ENCODE measurements at places on chromosomes 4 and X.

GRCh38 chr4:7985891-7986441 lies 46.3 kb upstream of the AFAP1 start:
- DNase-seq: no peak

DNA sequence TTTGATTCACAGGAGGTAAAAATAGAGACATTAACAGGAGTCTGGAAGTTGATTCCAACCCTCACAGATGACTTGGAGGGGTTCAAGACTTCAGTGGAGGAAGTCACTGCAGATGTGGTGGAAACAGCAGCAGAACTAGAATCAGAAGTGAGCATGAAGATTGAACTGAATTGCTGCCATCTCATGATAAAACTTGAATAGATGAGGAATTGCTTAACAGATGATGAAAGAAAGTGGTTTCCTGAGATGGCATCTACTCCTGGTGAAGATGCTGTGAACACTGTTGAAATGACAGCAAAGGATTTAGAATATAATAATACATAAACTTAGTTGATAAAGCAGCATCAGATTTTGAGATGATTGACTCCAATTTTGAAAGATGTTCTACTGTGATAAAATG lies 76.5 kb downstream of the RELL1 start:
- no peak for DNase-seq

DNA sequence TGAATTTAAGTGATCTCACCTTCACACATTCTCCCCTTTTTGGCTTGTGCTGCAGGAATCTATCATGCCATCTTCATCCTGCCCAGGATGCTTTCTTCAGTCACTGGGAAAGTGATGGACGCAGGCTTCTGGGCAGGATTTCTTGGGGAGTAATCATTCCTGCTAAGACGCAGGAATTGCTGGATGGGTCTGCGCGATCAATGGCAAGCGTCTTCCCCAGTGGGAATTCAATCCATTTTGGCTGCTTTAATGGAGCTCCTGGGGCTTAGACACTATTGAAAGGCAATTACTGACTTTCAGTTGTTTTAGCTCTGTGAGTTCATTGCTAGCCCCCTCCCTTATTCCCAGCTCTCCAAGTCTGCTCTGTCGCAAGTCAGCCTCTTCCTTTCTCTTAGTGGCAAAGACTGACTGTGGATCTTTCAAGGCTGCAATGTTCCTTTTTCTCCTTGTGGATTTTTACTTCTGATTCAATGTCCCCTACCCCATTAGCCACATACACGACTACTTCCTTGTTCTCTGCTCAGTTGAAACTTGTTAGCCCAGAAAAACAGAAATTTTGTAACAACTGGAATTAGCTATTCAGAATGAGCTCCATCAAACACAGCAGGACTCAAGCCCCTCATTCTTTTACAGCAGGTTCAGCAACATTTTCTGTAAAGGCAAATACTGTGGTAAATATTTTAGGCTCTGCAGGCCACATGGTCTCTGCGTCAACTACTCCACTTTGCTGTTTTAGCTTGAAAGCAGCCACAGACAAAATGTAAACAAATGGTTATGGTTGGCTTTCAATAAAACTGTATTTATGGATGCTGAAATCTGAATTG lies 154.9 kb downstream of the ASB9 start:
- no peak for DNase-seq

GRCh38 chr4:17726911-17727310 lies 54.5 kb downstream of the FAM184B start:
- no peak for DNase-seq

GRCh38 chr4:168076989-168077725 lies 15.2 kb upstream of the ANXA10 start:
- DNase-seq: peak; percentile 66

- no peak for DNase-seq
Observed at GRCh38 chrX:15142084-15142715, 127.7 kb downstream of the ASB9 start.

- DNase-seq: no peak
Observed at GRCh38 chr4:17712166-17712565, 69.3 kb downstream of the FAM184B start.

- no peak for DNase-seq
Observed at GRCh38 chr4:96120206-96120605, 280.3 kb downstream of the PDHA2 start.
